ENCODE measurements at places on chromosomes 2 and 18.

DNA sequence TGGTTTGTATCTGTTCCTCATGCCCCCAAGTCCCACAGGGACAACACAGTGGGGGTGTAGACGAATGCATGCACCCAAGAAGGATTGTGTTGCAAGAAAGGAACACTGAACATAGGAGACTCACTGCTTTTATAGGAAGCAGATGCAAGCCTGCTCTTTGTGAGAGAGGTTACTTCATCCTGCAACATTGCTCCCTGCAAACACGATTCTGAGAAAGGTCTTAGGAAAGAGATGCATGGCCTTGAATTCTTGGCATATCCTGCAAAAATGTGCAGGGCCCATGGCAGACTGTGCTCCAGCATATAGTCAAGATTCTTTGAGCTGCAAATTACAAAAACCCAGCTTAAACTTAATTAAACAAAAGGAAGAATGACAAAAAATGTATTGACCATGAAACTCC is 312.2 kb upstream of the MGAT5 start:
- no peak for DNase-seq

DNA sequence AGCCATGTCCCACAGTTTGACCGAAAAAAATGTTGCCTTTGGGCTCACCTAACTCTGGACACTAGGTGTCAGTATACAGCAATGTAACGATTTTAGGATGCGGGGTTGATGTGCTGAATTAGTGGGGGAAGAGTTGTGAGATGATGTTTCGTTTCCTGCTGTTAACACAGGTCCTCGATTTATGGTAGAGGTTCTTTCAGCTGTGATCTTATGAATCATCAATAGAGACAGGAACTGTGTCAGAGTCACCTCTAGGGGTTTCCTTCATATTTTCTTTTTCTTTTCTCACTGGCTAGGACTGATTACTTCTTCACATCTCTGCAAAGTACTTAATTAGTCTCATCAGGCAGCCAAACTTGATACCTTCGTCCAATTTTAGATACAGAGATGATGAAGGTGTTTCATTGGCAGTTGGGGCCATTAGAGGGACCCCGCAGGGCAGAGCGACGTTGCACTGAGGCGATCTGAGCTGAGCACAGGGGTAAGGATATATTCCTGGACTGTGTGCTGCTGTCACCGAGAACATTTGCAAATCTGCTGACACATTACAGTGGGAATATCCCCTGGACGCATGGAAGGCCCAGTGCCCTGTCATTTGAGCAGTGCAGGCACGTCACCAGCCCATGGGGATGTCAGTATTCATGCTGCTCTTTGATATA is 10.2 kb upstream of the MMADHC start:
- peak; percentile 70 for DNase-seq

- no peak for DNase-seq
These were observed 53.7 kb downstream of the EMX1 start for GRCh38 chr2:72971036-72971435.

DNA sequence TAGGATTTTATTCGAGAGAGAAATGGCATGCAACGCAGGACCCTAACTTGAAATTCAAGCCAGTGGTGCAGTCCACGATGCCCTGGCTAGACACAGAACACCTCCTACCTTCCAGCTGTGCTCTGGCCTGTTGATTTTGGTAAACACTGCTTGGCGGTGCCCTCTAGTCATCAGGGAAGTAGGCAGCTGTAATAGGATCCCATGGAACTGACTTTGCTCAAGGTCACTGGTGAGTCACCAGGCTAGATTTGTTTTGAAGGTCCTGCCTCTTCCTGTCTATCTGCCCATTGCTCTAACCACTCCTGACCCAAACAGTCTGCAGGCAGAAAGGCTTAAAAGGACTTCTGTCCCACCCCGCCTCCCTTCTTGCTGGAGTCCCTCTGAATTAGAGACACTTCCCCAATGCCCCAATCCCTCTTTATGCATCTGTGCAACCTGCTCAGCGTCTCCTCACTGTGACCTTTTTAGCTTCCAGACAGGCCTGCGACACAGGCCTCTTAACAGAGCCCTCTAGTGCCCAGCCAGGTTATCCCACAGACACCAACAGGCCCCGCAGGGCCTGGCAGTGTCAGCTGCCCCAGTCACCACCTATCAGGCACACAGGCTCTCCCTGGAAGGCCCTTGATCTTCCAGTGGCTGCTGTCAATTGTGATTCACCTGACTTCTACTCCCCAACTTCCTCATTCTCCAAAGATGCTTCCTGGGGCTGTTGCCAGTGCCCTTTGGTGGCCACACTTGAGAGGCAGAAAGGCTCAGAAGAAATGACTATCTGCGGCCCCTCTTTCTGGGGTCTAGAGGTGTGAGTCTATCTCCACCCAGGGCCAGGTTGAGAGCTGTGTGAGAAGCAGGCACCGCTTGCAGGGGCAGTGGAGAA is 5.2 kb downstream of the TMEM127 start:
- peak; percentile 88 for DNase-seq

DNA sequence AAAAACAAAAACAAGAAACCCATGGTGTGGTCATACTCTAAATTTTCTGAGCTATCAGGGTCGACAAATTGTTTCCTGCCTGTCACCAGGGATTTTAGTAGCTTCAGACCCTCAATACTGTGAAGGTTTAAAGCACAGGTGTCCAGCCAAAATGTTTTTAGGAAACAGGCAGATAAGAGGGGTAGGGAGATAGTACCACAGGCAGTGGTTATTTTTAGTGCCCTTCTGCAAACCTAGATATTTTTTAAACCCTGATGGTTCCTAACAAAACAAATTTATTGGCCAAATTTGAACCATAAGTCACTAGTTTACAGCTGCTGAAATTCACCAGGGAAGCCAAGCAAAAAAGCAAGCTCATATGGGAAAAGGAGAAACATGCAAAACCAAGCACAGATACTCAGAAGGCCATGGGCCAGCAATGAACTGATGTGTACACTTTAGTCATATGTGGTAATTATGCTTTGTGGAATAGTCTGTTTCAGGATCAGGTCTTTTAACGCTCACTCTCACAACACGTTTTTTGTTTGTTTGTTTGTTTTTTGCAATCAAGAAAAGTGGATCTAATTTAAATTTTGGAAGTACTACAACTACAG is 156.8 kb upstream of the STK17B start:
- DNase-seq = no peak

DNA sequence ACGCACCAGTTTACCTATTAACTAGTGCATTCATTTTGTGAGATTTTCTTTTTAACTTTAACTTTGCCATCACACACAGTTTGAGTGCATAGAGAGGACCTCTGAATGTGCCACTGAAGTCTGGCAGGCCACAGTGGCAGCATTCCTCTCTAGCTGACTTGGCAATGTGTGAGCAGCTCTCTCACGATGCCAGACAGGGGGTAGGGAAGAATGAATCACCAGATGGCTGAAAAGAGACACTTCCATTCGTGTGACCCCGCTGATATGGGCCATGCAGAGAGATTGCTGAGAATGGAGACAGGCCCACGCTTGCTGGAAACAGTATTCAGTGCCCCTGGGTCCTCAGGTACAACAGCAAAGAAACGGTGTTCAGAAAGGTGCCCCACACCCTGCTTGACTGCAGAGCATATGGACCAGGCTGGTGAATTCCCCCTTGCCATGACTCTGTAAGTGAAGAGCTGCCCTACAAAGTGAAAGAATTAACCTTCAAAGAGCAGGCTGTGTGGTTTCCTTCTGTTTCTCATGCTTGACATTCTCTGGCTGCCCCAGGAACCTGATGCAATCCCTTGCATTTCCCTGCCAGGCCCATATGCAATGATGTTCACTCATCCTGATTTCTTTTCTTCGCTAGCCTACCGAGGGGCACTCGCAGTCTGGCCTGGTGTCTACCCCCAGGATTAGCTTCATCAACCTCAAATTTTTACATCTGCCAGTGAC is 236.1 kb downstream of the CDH20 start:
- DNase-seq = no peak

GRCh38 chr2:230453006-230453405 is 37.0 kb downstream of the SP100 start:
- peak; percentile 61 for DNase-seq

DNA sequence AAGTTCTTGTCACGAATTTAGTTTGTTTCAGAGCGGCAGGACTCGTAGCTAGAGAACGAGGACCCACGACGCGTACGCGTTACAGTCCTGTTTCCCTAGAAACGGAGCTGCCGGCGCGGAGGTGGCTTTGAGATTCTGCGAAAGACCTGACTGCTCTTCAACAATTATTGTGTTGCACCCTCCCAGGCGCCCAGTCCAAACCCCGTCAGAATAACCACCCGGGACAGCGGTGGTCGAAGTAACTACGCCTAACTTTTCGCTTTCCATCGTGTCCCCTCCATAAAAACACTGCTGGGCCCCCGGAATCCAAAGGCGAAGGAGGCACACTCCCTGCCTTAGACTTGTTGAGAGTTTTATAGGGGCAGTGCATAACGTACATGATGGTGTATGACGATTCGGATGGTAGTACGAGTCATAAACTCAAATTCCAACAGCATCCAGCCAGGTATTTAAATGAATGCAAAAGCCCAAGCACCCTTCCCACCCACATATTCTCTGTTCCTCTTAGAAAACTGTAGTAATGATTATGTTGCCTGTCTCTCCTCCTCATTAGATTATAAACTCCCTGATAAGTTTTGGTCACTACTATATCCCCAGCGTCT is 651 bp upstream of the STAM2 start:
- DNase-seq = peak; percentile 68

GRCh38 chr2:190031969-190032618 is 30.4 kb downstream of the MSTN start:
- DNase-seq = no peak

Measured in inflammatory macrophage treated with lipopolysaccharide for 4 hours (primary cell).